Endothelial cell (in vitro differentiated cells): ENCODE measurements at places on chromosomes 6 and 20.

- DNase-seq = no peak
Measured at GRCh38 chr6:166675736-166676135, 48.7 kb upstream of the RPS6KA2 start.

DNA sequence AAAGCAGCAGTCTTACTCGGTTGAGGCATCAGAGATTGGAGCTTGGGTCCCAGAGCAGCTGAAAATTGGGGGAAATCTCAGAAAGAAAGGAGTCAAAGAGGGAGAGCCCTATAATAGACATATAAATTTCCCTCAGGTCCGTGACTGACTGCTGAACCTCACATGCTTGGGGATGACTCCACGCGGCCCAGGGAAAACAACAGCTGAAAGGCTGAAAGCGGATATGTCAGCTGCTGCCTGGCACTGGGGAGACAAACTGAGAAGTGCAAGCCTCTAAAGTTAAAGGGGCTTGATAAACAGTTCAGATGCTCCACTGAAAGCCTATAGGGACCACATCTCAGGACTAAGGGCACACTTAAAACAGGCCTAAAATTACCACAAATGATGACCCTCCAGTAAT is 255.9 kb upstream of the RIN2 start:
- DNase-seq = no peak

DNA sequence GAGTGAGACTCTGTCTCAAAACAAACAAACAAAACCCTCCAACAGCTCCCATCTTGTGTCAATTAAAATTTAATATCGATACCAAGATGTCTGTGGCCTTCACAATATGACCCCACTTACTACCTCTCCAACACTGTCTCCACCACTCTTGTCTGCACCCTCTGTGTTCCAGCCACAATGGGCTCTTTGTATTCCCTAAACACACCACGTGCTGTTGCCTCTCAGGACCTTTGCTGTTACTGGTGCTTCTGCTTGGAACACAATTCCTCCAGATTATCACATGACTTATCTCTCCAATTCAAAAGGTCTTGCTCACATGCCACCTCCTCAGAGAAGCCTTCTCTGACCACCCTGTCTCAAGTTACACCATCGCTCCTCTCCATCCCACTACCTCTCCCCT is 6.0 kb upstream of the HCK start:
- DNase-seq = no peak

DNA sequence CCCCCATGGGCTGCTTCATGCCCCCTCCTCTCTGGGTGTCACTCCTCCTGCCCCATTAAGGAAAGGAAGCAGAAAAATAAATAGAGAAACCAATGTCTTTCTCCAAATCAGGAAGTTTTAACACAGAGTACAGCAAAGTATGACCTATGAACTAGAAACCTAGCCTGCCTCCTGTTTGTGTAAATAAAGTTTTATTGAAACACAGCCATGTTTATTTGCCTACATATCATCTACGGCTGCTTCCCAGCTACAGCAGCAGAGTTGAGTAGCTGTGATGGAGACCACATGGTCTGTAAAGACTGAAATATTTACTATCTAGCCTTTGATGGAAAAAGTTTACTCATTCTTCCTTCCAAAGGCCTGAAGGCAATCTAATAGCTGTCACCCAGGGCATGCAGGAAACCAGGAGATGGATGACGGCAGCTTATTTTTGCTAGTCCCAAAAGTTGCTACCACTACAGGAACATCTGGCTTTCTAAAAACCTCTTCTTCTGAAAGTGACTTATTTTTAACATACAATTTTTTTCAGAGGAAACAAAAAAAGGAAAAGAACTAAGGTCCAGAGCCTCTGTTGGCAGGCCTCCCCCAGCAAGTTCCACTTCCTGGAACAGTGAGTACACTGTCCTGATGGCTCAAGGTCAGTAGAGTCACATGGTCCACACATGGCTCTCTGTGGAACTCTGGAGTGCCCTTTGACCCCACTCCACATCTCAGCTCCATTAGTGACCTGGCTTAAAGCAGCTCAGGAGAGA is 287.8 kb downstream of the PTPRT start:
- no peak for DNase-seq

DNA sequence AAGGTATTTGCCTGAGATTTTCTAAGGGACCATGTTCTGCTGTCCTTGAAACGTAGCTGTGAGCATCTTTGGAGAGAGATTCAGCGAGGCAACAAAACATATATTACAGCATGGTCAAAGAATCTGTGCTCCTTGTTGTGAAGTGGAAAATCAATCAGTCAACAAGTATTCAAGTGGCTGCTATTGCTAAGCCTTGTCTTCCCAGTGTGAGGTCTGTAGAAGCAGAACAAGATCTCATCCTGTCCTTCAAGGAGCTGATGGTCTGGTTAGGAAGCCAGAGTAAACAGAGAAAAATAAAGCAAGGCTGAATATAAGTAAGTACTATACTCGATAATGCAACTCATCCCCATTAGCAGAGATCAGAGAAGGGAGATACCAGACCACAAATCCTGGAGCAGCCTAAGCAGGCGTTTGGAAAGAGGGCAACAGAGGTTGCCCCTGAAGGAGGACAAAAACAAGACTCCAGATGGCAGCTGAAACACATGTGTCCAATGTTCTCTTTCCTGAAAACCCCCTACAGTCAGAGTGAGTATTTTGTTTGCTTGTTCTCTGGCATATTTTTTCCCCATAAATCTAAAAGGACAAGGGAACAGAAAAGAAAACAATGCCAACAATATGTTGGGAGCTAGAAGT is 392.0 kb downstream of the SYNE1 start:
- DNase-seq = no peak

DNA sequence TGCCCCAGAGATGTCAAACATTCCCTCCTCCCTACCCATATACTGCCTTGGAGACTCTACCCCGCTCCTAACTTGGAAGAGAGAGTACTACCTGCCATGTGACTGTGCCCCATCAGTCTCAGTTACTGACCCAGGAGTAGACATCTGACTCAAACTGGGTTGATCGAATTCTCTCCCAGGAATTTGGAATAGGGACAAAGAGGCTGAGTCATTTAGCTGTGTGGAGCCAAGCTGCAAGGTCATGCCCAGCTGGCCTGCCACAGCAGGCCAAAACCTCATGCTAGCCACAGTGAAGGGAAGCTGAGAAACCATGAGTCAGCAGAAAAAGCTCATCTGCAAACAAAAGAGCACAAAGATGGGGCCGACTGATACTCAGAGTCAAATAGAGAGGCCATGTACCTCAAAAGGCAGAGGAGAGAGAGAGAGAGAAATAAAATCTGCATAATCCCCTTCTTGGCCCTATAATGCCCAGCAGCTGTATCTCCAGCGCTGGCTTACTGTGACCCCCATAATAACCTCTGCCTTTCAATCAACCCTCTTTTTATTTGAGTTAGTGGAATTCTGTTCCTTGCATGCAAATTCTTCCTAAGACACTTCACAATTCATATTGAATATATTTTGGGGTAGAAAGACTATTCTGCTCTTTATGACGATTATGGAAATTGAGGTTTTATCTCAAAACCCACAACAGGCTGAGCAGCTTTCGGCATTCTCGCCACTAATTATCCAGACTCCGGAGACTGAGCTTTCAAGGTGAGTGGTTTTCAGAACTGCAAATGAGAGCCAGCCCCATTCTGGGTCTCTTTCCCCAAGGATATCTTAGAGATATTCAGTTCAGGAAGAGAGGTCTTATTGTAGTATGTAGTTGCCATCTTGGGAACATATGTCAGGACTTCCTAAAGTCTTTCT is 21.4 kb upstream of the AKIRIN2 start:
- no peak for DNase-seq

DNA sequence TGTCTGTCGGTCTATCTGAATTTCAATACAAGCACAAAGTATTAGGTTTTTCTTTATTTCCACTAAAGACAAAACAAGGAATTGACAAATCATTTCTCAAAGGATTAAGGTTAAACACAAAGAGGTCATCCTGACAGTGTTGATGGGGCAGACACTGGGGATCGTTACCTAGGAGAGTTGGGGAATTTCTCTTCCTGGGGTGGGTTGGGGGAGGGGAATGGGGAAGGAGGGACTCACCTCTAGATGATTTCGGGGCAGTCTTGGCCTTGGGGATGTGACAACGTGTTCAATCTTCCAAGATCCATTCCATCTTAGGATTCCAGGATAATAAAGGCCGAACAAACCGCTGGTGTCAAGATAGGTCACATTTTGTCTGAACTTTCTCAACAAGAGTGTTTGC is 35.4 kb upstream of the FOXA2 start:
- no peak for DNase-seq
